ENCODE measurements at places on chromosomes 4 and X.

DNA sequence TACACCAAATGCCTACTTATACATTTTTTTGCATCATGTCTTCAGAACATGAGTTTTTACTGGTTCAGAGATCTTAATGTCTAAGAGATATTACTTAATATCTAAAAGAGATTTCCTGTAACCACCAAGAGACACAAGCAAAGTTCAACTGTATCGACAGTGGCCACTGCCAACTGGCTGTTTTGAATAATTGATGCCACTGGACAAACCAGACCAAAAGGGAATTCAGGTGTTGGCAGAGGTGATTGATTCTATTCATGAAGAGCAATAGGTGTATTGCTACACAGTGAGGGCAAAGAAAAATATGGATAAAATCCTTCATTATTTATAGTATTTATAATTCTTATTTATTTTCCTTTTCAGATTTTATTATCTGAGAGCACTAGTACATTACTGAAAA, 58.5 kb upstream of the ANKRD17 start:
- no peak for DNase-seq

GRCh38 chr4:2510351-2511259, 25.8 kb upstream of the FAM193A start:
- DNase-seq = no peak

DNA sequence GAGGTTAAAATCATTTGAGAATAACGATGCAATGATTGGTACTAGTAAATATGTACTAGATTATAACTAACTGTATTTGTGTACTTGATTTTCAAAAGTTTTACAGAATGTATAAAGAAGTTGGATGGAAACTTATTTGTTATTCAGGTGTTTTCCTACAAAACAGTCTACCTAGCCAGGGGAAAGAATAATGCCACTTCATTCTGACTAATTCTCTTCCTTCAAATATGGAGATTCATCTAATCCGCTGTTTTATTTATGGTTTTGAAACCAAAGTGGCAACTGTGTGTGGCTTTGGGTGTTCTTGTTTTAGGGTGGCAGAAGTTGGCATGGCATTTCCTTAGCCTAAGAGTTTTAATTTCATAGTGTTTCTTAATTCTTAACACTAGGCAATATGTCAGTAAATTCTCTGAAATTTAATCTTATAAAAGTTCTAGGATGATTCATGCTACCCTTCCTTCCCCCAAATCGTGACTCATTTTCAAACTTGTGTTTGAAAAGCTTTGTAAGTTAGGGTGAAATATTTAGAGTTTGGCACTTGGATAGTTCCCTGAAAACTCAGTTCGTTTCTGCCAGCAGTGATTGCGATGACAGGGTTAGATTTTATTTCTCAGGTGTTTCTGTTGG, 62.6 kb downstream of the DCLK2 start:
- DNase-seq = peak; percentile 74

DNA sequence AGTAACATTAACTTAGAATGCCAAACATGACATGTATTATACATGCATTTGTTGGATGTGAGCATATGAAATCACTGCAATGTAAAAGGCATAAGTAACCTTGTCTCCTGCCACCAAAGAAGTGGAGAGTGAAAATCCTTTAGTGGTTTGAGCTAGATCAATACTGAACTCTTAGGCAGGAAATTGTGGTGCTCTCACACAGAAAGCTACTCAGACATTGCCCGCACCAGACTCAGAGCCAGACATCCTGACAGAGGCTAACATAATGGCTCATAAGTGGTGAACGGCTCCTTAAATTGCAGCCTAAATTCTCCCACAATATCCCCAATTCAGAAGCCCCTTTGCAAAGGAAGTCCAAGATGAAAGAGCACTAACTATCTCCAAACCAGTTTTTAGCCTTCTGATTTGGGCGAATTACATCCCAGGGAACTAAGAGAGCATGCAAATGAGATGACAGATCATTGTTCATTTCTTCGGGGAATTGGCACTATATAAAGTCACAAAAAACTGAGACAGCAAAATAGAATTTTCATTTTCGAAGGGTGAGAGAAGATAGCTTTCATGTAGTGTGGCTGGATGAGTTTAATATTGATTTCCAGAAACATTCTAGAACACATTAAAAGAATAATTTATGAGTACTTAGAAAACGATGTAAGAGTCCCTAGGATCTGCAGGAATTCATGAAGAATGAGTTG, 233.6 kb upstream of the RPS6KA3 start:
- DNase-seq = no peak

- DNase-seq = no peak
Measured at GRCh38 chrX:134375691-134376090, 84.3 kb upstream of the HPRT1 start.

GRCh38 chr4:8117278-8117682, 41.3 kb downstream of the ABLIM2 start:
- DNase-seq = peak; percentile 61

- DNase-seq = no peak
Measured at GRCh38 chr4:148305751-148306150, 136.5 kb downstream of the NR3C2 start.

DNA sequence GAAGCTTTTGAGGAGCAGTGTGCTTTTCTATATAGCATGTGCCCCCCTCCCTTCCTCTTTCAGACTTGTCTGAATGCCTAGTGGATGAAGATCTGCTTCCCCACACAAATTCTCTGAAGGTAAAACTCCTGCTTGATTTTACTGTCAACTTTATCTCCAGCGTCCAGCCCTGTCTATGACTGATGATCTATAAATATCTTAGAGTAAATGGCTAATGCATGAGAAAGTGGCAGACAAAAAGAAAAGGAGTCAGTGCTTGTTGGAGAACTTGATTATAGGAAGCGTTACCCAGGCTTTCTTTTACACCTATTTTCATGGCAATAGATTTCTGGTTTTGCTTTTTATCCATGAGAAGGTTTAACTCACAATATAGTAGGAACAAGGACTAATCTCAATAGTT, 168.3 kb upstream of the HS3ST1 start:
- DNase-seq = no peak

- peak; percentile 11 for DNase-seq
Measured at GRCh38 chrX:101206471-101206870, 13.1 kb upstream of the DRP2 start.
